CD4-positive, alpha-beta T cell treated with Interleukin-4 for 1 hour (primary cell): ENCODE measurements at places on chromosomes 4 and X.
A peak's percentile ranks its signal among the peaks of the same experiment; 100 is the strongest.

DNA sequence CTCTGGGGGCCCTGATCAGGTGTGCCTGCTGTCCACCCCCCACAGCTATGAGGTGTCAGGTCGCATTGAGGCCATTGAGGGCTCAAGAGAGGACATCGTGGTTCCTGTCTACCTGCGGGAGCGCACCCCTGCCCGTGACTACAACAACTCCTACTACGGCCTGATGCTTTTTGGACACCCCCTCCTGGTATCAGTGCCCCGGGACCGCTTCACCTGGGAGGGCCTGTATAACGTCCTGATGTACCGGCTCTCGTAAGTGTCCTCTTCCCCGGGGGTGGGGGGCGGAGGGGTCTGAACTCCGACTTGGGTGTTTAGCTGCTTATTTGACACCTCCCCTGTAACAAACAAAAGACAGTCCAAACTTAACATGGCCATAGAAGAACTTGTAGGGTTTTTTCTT is 10.5 kb downstream of the USP11 start:
- no peak for DNase-seq

DNA sequence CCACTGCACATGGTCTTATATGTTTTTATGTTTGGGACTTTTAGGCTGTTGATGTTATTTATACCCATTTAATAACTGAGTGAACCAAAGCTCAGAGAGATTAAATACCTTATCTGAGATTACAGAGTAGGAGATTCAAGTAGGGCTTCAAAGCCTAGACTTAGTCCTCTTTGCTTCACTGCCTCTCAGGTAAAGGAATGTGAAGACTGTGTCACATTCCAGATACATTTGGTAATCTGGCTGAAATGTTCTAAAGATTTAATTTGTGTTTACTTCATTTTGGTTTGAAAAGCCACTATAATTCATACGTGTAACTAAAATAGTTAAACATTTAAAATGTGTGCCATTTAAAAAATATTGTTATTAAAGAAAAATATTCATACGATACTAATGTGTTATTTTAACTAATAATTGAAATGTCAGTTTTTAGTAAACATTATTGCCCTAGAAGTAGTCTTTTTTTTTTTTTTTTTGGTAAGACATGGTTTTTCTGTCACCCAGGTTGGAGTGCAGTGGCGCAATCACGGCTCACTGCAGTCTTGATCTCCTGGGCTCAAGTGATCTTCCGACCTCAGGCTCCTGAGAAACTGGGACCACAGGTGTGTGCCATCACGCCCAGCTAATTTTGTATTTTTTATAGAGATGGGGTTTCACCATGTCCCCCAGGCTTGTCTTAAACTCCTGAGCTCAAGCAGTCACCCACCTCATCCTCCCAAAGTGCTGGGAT is 54.3 kb downstream of the WWC2 start:
- DNase-seq = no peak

- no peak for DNase-seq
Measured at GRCh38 chr4:167119392-167119791, 114.9 kb downstream of the SPOCK3 start.

DNA sequence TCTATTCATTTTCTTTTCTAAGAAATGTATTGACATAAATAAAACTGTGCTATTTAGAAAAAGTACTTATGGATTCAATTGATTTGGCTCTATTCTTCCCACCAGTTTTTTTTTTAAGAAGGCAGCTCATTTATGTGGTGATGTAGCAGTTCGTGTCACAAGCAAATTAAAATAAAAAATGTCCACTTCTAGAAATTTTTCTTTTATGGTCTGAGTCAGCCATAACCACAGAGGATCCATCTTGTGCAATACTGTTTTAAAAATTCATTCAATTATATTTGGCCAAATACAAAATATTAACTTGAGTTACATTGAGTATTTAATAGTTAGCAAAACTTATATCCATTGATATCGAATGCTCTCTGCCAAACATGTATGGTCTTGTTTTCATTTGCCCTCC is 207.9 kb upstream of the FAT1 start:
- no peak for DNase-seq

GRCh38 chr4:87824352-87824751 is 8.4 kb upstream of the MEPE start:
- DNase-seq = no peak

DNA sequence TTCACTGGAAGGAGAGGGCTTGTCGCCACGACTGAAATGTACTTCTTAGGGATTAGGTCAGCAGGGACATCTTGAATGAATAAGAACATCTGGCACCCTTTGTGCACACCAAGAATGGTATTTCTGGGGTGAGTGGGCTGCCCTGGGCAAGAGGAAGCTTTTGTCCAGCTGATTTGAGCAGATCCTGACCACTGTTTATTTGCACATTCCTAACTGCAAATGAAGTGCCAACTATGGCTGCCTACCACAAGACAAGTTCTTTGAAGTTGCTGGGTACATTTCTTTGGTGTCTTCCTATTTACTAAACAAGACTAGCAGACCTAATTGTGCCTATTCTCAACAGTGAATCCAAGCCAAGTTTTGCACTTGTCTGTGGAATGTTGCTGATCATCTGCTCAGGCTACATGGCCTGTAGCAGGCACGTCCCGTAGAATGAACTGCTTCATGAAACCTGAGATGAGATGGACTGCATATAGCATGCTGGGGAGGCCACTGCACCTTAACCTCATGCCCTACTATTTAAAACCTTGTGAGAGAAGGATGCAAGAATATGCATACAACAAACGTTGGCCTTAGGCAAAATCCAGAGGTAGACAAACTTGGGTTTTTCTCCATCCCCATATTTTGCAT is 45.0 kb downstream of the PIR start:
- DNase-seq = no peak

DNA sequence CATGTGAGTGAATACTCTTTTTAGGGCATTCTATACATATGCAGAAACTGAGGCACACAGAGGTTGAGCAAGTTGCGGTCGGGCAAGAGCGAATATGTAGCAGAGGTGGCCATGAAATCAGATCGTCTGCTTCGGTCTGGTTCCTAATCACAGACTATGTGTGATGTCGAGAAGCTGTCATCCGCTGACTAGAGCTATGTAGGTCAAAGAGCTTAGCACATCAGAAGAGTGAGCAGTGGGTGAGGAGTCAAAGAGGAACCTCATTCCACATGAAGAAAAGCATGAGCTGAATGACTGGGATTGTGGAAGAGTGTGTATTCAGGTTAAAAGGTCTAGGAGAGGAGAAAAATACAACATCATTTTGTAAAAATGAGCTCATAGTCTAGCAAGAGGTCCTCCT is 19.0 kb downstream of the GAB3 start:
- DNase-seq = peak; percentile 52
